MV-4-11 (cell line): ENCODE measurements at places on chromosomes 4 and X.

DNA sequence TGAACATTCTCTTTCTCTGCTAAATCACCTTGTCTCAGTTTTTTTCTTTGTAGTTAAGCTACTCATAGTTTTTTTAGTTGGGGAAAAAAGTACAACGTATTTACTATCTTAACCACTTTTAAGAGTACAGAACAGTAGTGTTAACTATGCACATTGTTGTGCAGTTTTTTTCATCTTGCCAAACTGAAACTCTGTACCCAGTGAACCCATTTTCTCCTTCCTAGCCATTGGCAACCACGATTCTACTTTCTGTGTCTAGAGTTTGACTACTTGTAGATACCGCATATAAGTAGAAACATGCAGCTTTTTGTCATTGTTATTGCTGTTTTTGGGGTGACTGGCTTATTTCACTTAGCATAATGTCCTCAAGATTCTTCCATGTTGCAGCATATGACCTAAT lies 10.0 kb downstream of the N4BP2 start:
- DNase-seq, result no peak

DNA sequence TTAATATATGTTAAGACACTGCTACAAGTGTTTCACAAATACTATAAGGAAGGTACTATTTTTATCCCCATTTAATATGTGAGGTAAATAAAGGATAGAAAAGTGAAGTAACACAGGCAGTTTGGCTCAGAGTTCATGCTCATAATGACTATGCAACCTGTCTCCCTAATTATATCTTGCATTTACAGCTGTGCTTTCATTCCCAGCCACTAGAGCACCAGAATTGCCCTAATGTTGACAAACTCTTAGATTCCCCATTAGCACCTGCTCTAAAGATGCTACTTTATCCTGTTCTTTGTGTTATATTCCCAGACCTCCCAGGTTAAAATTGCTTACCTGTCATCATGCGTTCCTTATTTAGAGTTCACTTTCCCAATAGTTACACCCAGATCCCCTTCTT lies 833.6 kb downstream of the CCSER1 start:
- no peak for DNase-seq

GRCh38 chr4:103018391-103019307 lies 856 bp downstream of the SLC9B1 start:
- DNase-seq, result no peak

DNA sequence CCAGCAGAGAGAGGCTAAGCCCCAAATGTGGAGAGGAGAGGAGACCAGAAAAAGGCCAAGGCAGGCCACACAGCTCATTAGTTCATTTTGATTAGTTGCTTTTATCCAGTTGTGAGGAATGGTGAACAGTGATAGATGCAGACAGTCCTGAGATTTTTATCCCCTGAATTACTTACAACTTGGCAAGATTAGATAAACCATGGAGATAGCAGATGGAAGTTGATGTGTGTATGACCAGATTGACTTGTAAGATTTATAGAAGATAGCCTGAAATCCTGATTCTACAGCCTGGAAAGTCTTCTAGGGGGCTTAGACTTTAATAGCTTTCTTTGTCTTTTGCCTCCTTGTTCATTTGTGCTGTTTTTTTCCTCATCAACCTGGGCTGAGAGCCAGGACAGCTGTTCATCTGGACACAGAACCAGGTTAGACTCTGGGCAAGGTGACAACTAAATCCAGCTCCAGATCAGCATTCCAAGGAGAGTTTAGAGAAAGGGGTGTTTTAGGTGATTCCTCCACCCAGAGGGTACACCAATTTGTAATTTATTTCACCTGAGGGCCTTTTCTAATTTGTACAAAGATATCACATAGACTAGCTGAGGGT lies 215.5 kb downstream of the SPATA18 start:
- DNase-seq, result no peak

GRCh38 chrX:150558424-150558823 lies 10.0 kb upstream of the MTM1 start:
- no peak for DNase-seq

GRCh38 chr4:174041555-174042105 lies 241.8 kb downstream of the FBXO8 start:
- DNase-seq, result no peak

DNA sequence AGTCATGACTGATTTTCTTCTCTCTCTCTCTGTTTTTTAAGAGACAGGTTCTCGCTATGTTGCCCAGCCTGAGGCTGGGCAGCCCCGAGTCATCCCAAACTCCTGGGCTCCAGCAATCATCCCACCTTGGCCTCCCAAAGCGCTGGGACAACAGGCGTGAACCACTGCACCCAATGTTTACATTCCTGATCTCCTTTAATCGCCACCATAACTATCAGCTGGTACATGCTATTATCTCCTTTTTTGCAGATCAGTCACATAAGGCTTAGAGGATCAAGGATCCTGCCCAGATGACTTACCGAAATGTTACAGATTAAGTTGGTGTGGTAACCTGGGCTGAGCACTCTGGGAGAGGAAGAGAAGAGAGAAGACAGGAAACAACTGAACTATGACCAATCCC lies 1.5 kb upstream of the USP46 start:
- DNase-seq, result no peak

- DNase-seq, result no peak
Observed at GRCh38 chrX:15334561-15334960, 762 bp downstream of the PIGA start.

DNA sequence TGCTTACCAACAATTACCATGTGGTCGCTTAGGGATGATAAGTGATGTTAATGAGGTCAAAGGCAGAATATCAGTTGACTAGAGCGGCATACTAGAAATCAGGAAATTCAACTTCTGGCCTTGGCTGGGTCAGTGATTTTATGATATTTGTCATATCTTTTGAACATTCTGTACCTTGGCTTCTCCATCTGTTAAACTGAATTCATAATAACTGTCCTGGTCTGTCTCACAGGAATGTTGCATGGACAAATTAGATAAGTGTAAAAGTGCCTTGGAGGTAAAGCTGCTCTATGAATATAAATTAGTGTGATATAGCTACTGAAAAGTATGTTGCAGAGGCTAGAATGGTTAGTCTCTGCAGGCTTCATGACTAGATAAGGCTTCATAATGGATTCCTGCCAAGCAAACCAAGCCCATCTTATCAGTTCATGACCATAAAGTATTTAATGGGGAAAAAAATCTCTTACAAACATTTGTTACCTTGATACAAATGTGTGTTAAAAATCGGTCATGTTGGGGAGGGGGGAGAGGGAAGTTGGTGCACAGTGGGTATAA lies 104.6 kb upstream of the BMPR1B start:
- DNase-seq, result no peak
